Stimulated activated CD8-positive, alpha-beta memory T cell treated with anti-CD3 and anti-CD28 coated beads, Interleukin-7, amount 100 ng/mL, for 1 hour (primary cell): ENCODE measurements at places on chromosomes 2 and 18.

GRCh38 chr2:79162801-79163200 is 3.2 kb upstream of the REG3A start:
- no peak for DNase-seq

DNA sequence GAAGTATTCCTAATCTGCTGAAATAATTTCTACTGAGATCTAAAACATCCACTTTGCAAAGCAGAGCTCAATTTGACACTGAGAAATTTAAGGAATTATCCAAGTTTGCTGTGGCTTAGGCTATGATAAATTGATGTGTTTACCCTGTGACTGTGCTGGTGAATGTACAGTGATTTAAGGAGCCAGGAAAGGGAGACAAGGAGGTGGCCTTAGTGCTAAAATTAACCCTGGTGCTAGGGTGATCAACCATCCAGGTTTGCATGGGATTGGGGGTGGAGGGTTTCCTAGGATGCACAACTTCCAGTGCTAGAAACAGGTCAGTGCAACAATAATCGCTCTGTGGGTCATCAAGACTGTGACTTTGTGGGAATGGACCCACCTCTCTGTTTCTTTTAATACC is 307.5 kb upstream of the SPRED2 start:
- DNase-seq = no peak

- no peak for DNase-seq
Observed at GRCh38 chr2:187548656-187549055, 5.6 kb downstream of the TFPI start.

GRCh38 chr18:42025974-42026625 is 71.1 kb downstream of the PIK3C3 start:
- DNase-seq = no peak

DNA sequence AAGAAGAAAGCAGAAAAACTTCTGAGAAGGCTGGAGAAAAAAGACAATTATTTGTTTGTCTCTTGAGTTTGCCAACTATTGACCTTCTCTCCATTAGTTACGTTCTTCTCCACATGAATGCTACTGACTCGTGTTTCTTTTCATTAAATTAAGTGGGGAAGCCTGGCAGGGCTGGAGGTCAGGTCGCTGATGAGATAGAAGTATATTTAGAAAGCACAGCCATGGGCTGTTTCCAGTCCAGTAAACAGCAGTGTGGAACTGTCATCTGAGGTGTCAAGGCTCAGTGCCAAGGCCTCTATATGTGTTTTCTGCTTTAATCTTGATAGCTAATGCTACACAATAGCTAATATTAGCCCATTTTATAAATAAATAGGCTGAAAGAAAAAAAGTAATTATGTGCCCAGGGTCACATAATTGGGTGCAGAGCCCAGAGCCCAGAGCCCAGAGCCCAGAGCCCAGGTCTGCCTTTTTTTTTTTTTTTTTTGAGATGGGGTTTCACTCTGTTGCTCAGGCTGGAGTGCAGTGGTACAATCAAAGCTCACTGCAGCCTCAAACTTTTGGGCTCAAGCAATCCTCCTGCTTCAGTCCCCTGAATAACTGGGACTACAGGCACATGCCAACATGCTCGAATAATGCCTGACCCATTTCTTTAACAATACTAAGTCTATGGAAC is 6.3 kb downstream of the MSGN1 start:
- DNase-seq = no peak

DNA sequence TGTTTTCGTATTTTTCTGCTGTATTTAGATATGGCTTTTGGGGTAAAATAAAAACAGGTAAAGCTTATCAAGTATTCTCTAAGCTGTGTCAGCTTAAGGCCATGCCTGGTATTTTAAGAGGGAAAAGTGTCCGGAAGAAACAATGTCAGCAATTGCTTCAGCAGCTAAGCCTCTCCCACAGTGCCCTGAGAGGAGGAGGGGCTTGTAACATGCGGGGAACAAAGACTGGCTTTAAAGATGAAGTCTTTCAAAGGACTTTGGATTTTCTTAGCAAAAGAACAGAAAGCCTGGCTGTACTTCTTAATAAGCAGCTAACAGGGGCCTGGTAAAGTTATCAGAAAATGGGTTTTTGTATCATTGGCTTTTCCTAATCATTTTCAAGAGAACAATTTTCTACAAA is 102.8 kb downstream of the PXDN start:
- DNase-seq = no peak

- DNase-seq = no peak
Observed at GRCh38 chr2:160364364-160364763, 129.2 kb downstream of the RBMS1 start.

DNA sequence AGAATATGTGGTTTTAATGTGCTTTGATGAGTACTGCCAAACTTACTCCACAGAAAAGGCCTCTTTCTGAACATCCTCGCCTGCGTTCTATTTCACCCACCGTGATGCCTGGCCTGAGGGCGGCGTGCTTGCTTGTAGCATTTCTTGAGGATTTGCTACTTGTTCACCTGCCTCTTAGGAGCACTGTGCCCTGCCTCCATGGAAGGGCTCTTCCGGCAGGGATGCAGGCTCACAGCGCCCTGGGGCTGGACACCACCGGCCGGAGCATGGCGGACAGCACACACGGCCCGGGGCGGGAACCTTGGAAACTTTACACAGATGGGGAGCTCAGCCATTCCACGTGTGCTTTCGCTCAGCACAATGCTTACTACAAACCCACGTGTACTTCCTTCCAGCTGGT is 37.1 kb downstream of the ANO7 start:
- DNase-seq = no peak

GRCh38 chr2:33222309-33222708 is 254.1 kb upstream of the RASGRP3 start:
- no peak for DNase-seq

DNA sequence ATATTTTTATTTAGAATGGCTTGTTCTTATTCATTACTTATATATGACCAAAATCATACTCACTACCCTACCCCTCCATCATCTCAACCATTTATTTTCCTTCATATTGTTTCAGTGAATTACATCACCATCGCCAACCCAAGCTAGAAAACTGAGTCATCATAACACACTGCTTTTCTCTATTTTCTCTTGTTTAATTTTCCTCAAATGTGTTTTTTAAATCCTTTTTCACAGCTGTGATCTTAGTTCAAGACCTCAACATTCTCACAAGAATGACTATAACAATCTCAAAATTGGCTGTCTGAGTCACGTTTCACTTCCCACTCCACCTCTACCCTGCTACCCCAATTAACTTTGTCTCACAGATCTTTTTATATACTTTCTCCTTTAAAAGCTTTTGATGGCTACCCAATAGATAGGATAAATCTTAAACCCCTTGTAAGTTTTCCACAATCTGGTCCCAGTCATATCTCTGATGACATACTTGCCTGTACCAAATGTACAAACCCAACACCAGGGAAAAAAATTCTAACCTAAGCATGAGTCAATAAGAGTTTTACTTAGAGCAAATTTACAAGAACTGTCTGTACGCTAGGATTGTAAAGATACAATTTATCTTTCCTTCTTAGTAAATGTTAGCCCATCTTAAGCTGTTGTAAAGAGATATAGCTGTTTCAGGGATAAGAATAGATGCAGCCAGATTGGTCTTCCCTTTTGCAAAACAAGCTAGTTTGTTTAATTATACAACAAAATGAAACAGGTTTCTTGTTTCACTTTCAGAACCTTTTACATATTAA is 635.1 kb upstream of the SLC39A10 start:
- DNase-seq = no peak

DNA sequence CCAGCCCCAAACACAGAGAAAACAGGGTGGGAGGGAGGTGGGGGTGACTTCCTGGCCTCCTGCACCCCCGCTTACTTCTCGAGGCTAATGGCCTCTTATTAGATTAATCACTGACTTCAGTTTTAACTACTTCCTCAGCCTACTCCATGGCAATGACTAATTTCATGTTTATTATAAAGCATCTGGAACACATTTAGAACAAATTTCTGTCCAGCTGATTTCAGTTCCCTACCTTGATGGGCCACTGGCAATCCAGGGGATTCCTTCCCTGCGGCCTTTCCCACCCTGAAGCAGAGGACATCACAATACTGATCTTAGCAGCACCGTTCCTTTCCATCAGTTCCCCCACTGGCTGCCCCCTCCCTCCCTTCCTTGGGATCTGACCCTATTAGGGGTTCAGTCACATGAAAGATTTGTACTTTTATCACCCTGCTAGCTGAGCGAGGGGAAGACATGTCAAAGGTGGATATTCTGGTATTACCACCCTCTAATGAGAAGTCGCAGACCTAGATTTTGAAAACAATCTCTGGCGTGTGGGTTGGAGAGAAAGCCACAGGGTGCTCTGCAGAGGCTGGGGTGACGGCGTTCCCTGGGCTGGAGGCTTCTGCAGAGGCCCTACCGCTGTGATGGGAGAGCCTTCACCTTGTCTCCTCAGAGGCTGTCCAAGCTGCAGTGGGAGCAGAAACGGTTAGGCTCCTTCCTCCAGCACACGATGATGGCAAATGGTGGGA is 67.6 kb downstream of the KIAA2012 start:
- DNase-seq = no peak

GRCh38 chr18:50651334-50651733 is 91.4 kb downstream of the MAPK4 start:
- DNase-seq = no peak

DNA sequence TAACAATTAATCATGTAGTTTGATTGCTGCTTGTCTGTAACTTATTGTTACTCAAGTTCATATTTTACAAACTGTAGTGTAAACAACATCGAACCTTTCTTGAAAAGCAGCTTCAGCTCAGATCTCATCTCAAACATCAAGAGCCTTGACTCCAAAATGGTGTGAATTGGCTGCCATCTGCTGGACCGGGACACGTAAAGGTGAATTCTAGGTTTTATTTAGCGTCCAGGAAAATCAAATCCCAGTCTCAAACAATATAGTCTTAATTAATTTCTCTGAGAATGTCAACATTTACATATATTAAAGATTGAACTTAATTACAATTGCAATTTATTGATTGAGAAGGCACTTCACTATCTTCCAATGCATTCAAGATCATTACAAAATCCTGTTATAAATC is 453.0 kb downstream of the GALR1 start:
- DNase-seq = no peak

- DNase-seq = no peak
Observed at GRCh38 chr18:7205346-7205745, 25.5 kb upstream of the LRRC30 start.

DNA sequence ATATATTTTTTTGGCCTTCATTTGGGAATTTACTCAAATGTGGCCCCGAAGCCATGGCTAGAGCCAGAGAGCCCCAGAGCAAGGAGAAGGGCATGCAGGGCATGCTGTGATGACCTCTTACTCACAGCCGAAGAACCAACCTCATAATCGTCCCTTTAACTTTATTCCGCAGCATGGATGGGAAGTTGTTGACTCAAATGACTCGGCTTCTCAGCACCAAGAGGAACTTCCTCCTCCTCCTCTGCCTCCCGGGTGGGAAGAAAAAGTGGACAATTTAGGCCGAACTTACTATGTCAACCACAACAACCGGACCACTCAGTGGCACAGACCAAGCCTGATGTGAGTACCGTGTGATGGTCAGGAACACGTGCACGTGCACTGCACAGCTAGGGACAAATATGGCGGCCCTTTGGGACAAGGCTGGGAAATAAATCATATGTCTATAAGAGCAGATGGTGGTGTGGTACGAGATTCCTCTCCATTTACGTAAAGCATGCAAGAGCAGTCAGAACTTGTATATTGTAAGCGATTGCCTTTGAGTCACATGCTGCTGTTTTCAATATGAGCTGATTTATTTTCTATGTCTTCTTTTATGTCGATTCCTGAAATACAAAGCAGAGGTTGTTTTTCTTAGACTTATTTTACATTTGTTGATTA is 280.9 kb downstream of the NEDD4L start:
- no peak for DNase-seq

- no peak for DNase-seq
Observed at GRCh38 chr2:197708331-197708730, 3.2 kb downstream of the MARS2 start.

DNA sequence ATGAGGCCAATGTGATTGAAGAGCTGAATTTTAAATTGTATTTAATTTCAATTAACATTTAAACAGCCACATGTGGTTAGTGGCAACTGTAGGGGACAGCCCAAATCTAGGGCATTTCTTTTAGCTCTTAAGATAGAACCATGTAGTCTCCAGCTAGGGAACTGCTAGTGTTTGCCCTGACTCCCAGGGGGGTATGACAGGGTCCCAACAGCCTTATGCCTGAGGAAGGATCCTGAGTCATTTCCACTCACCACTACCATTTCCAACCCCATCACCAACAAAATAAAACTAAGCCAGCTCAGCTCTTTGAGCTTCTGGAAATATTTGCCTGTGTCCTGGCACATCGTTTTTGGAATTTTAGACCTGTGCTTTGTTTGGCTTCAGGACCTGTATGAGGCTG is 13.7 kb upstream of the GMCL1 start:
- no peak for DNase-seq

DNA sequence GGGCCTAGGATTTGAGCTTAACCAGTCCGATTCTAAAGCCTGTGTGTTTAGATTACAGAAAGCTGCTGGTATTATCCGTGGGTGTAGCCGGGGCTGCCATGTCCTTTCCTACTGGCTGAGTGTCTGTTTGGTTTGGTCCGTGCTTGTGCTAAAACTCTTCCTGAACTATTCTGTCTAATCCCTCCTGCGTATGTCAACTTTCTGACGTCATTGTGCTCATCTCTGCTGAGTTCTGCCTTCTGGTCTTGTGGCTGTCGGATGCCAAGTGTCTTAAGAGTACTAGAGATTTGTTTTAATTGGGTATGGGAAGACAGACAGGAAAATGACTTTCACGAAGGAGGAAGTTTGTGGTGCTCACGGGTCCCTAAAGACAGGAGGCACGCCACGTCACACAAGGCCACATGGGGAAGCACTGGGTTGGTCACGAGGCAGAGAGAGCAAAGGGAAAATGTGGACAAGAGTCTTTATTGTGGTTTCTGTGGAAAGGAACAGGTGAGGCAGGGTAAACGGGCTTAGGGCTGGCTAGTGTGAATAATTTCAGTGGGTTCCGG is 31.8 kb upstream of the NTSR2 start:
- DNase-seq = no peak

DNA sequence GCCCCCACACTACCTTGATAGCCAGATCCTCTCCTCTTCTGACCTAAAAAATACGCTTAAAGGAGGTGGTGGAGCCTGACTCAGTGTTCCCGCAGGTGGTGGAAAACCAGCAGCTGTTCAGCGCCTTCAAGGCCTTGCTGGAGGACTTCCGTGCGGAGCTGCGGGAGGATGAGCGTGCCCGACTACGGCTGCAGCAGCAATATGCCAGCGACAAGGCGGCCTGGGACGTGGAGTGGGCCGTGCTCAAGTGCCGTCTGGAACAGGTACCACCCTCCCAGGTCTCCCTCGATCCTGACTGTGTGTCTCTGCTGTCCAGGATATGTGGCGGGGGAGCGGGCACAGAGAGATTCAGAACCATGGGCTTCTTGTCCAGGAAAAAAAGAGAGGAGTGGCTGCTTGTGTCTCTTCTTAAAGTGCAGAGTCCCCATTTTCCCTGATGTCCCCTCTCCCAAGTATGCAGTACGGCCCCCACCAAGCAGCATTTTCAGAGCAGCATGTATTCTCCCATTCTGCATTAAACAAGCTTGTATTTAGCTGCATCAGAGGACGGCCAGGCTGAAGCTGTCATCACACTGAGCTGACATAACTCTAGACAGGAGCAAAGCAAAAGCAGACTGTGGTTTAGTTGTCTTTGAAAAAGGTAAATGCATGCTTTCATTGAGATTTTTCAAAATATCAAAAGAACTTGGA is 101.6 kb downstream of the MTCL1 start:
- no peak for DNase-seq

GRCh38 chr2:167575276-167575675 is 672.1 kb downstream of the STK39 start:
- DNase-seq = no peak

- no peak for DNase-seq
Observed at GRCh38 chr2:235229236-235229635, 264.6 kb upstream of the AGAP1 start.
